ENCODE measurements at places on chromosomes 4 and X. TPM values are rescaled to one million over a fixed set of nuclear protein-coding genes. Genes with fewer than 3 reads are reported as not detected.

TCEAL6 gene
- total RNA-seq = not detected

GPR34 gene
- 0.13 TPM for total RNA-seq

RAB41 gene
- not detected for total RNA-seq

DNA sequence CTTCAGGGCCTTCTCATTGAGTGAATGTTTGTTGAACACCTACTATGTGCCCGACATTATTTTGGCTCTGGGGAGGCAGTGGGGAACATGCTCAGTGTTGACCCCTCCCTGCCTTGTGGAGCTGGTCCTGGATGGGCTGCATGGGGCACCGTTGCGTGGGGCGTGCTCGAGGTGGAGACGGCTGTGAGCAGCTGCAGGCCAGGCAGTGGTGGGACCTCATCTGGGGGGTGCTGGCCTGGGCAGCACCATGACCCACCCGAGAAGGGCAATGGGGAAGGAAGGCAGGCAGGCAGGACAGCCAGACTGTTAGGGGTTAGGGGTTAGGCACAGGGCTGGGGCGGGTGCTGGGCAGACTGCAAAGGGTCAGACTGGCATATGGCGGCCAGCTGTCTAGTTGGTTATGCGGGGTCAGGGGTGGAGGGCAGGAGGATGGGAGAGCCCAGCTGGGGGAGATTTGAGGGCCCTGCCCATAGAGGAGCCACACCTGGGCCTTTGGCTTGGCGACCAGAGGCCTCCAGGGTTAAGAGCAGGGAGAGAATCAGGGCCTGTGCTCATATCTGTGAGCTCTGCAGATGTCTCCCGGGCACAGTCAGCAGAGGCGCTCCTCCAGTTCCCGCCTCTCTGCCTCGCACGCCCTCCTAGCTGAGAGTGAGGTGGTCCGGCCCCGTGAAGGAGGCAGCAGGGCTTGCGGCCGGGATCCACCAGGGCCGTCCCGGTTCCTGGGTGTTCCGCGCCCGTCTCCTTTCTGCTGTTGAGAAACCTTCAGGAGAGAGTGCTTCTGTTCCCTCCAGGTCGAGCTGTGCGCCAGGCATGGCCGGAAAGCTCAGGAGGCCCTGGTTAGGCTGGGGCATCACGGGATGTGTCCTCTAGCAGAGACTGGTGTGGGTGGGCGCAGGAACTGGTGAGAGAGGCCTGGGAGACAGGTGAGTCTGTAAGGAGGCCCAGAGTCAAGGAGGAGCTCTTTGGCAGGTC lies 73.3 kb downstream of the RGS12 start:
- H3K27me3 ChIP-seq = peaks cover 2% of the 10 kb centered on the region
- no peak for DNase-seq
- no peaks in the 10 kb centered on the region for H3K36me3 ChIP-seq

DNA sequence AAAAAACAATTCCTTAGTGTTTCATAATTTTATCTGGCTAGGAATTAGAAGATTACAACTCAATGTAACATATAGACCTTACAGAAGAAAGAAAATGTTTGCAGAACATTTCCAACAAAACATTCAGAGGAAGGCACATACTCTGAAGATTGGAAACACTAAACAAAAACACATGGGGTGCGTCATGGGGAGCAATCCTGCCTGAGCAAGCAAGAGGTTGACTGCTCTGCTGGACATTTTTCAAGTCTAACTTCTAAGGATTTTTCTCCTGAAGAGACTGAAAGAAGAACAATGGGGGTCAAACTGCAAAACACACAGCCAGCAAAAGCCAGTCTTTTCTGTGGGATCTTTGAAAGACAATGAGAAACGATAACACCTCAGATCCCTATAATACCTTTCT lies 182.8 kb downstream of the GUCY2F start:
- no peaks in the 10 kb centered on the region for H3K36me3 ChIP-seq
- H3K27ac ChIP-seq = no peak overlapping the region
- DNase-seq = no peak
- H3K27me3 ChIP-seq = no peaks in the 10 kb centered on the region
- no peak overlapping the region for H3K4me3 ChIP-seq

- no peak overlapping the region for H3K27ac ChIP-seq
- H3K4me3 ChIP-seq = no peak overlapping the region
- no peaks in the 10 kb centered on the region for H3K27me3 ChIP-seq
- no peak for DNase-seq
- no peaks in the 10 kb centered on the region for H3K36me3 ChIP-seq
- H3K4me1 ChIP-seq = no peaks in the 10 kb centered on the region
These were observed 692.1 kb upstream of the POU3F4 start for GRCh38 chrX:82816001-82816400.

DNA sequence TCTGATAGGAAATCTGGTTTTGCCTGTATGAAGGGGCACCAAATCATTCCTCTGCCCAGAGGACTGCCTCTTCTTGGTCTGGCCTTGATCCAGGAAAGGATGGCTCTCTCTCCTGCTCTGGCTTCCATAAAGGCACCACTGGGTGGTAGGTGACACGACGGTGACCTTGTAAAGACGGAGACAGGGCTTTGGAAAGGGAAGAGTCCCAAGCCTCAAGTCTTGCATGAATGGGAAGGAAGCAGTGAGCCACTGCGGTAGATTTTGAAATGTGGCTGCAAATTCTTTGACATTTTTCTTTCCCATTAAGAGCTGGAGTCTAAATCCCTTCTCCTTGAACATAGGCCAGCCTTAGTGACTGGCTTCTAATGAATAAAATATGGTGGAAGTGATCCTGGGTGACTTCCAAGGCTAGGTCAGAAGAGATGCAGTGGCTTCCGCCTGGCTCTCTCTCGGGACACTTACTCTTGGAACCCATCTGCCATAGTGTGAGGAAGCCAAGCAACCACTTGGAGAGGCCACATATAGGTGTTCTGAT lies 347.4 kb downstream of the BCOR start:
- no peak for DNase-seq
- H3K27ac ChIP-seq = no peak overlapping the region
- H3K4me1 ChIP-seq = no peaks in the 10 kb centered on the region
- no peak overlapping the region for H3K4me3 ChIP-seq

SPIN2A gene
- total RNA-seq = 0.40 TPM

ARHGAP4 gene
- total RNA-seq = 120 TPM

GRCh38 chr4:39450618-39451017 lies 8.1 kb downstream of the RPL9 start:
- DNase-seq = no peak
- H3K4me1 ChIP-seq = peaks cover 4% of the 10 kb centered on the region
- H3K27me3 ChIP-seq = no peaks in the 10 kb centered on the region
- no peak overlapping the region for H3K27ac ChIP-seq

DNA sequence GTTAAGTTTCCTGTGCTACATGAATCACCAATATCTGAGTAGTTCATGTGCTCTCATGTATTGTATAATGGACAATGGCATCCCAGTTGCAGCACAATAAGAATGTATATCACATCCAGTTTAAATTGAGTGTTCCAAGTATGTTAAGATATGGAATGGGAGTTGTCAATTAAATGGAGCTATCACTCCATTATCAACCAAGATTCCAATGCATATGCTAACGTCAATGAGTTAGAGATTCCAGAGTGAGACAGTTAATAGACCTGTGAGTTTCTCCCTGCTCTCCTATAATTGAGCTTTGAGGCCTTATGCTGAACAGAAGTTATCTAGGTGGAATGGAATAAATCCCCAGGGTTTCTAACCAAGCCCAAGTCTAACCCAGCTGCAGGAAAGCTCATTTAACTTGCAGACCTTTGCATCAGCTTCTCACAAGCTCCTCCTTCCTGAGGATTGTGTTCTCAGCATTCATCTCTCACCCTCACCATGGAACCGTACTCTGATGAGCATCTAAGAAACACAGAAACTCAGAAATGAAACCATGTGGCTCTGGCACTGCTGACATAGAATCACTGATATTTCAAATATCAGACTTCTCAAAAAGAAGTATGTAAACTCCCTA lies 84.8 kb downstream of the TIGD2 start:
- H3K4me1 ChIP-seq = no peaks in the 10 kb centered on the region
- H3K36me3 ChIP-seq = no peaks in the 10 kb centered on the region
- H3K27me3 ChIP-seq = no peaks in the 10 kb centered on the region
- no peak for DNase-seq
- no peak overlapping the region for H3K27ac ChIP-seq

DNA sequence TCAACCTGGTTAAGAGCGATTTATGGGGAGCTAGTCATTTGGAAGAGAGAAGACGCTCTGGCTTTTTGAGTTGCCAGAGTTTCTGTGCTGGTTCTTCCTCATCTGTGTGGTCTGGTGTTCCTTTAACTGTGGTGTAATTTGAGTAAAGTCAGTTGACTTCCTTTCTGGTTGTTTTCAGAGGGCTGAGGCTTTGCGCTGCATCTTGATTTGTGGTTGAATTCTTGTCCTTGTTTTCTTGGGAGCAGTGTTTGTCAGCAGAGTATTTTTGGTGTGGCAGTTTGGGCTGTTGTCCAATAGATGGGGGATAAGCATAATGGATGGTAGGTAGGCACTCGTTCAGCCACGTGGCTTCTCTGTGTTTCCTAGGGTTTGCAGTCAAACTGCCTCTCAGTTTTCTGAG lies 2143.2 kb upstream of the TENM3 start:
- no peaks in the 10 kb centered on the region for H3K27me3 ChIP-seq
- no peak overlapping the region for H3K27ac ChIP-seq
- DNase-seq = no peak

CRLF2 gene
- 5.3 TPM for total RNA-seq

- no peak overlapping the region for H3K4me3 ChIP-seq
- H3K36me3 ChIP-seq = peaks cover 31% of the 10 kb centered on the region
- no peak overlapping the region for H3K27ac ChIP-seq
- H3K4me1 ChIP-seq = no peaks in the 10 kb centered on the region
- no peak for DNase-seq
These were observed 66.8 kb downstream of the NSD2 start for GRCh38 chr4:1938027-1938426.

- DNase-seq = no peak
- peak overlapping the region; percentile 71 for H3K27ac ChIP-seq
- H3K36me3 ChIP-seq = no peaks in the 10 kb centered on the region
- H3K4me1 ChIP-seq = peaks cover 12% of the 10 kb centered on the region
- H3K27me3 ChIP-seq = no peaks in the 10 kb centered on the region
These were observed 6.7 kb downstream of the APOO start for GRCh38 chrX:23901060-23901459.

DNA sequence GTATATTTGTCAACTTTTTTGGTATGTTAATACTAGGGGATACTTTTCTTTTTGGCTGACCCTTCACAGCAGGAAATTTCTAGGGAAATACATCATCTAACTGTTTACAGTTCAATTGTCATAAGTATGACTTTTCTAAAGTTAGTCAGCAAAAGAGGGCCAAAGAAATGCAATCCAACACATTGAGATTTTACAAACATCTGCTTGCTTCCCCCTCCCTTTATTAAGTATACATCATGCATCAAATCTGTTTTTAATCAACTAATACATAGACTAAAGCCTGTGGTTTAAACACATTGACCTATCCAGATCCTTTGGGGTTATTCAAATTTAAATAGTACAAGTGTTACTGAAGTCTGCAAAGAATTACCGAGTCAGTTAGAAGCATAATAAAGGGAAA lies 93.9 kb downstream of the MID1 start:
- H3K36me3 ChIP-seq = no peaks in the 10 kb centered on the region
- H3K27ac ChIP-seq = no peak overlapping the region
- no peaks in the 10 kb centered on the region for H3K4me1 ChIP-seq
- H3K4me3 ChIP-seq = no peak overlapping the region

GRCh38 chrX:134013524-134013923 lies 28.1 kb upstream of the GPC3 start:
- H3K27me3 ChIP-seq = no peaks in the 10 kb centered on the region
- no peak overlapping the region for H3K27ac ChIP-seq
- no peak for DNase-seq
- no peak overlapping the region for H3K4me3 ChIP-seq
- H3K36me3 ChIP-seq = no peaks in the 10 kb centered on the region
- no peaks in the 10 kb centered on the region for H3K4me1 ChIP-seq

DCX gene
- total RNA-seq = not detected

DNA sequence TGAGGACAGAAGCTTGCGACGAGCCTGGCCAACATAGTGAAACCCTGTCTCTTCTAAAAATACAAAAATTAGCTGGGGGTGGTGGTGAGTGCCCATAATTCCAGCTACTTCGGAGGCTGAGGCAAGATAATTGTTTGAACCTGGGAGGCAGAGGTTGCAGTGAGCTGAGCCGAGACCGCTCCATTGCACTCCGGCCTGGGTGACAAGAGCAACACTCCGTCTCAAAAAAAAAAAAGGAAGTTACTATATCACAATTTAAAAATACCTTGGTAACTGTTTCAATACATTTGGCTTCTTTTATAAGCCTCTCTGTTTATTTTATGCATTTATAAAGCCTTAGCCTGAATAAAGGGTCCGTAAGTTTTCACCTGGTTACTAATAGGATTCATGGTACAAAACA lies 46.6 kb upstream of the CHRNA9 start:
- H3K27ac ChIP-seq = no peak overlapping the region
- no peak for DNase-seq
- H3K36me3 ChIP-seq = no peaks in the 10 kb centered on the region
- no peaks in the 10 kb centered on the region for H3K27me3 ChIP-seq
- peaks cover 12% of the 10 kb centered on the region for H3K4me1 ChIP-seq
- H3K4me3 ChIP-seq = no peak overlapping the region

HSPA4L gene
- 21.5 TPM for total RNA-seq

GRCh38 chr4:87872028-87872427 lies 39.3 kb downstream of the MEPE start:
- H3K27me3 ChIP-seq = no peaks in the 10 kb centered on the region
- H3K36me3 ChIP-seq = no peaks in the 10 kb centered on the region
- H3K27ac ChIP-seq = no peak overlapping the region
- H3K4me3 ChIP-seq = no peak overlapping the region

DNA sequence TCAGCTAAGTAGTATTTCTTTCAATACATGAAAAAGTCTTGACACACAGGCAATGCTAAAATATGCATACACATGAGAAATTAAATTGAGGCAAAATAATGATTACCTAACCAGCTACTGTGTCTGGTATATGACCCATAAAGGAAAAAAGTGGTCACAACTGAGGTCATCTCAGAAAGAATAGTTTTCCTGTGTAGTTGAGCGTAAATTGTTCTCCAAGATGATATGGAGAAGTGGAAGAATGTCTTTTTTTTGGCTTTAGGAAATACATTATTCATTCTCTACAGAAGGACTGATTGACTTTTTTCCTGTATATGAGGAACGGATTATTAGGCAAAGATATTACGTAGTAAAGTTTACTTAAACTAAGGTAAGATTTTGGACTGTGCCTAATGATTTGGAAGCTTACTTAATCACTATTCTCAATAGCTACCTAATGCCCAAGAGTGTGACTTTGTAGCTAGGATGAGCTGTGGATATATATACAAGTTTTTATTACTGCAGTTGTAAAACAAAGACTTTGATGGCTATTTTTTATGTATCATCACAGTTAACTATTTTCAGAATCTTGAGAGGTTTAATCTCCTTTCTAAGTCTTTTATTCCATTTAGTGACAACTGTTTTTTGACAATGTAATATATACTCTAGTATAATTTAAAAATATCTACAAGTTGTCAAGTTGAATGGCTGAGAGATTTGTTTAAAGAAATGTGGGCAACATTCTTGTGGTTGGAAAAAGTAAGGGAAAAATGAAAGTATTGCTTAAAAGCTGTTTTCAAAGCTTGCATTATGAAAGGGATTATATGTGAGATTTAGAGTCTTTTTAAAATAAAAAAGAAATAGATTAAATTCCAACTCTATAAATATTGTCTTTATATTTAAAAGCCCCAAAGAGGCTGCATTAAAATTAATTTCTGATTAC lies 100.2 kb downstream of the PDLIM5 start:
- no peaks in the 10 kb centered on the region for H3K27me3 ChIP-seq
- no peaks in the 10 kb centered on the region for H3K36me3 ChIP-seq
- DNase-seq = no peak

GPR143 gene
- not detected for total RNA-seq

RNF128 gene
- 0.10 TPM for total RNA-seq
